SK-N-SH (cell line): ENCODE measurements at places on chromosomes 16 and 17. TPM values are rescaled to one million over a fixed set of nuclear protein-coding genes. Genes with fewer than 3 reads are reported as not detected.

Gene RPS2
- polyA plus RNA-seq = 4,622 and 6,384 TPM in 2 replicates

Gene QRICH2
- polyA plus RNA-seq = 6.2 and 7.6 TPM in 2 replicates

Gene FOXF1
- 0.02 TPM in 1 of 2 replicates, not detected in the other for polyA plus RNA-seq

DNA sequence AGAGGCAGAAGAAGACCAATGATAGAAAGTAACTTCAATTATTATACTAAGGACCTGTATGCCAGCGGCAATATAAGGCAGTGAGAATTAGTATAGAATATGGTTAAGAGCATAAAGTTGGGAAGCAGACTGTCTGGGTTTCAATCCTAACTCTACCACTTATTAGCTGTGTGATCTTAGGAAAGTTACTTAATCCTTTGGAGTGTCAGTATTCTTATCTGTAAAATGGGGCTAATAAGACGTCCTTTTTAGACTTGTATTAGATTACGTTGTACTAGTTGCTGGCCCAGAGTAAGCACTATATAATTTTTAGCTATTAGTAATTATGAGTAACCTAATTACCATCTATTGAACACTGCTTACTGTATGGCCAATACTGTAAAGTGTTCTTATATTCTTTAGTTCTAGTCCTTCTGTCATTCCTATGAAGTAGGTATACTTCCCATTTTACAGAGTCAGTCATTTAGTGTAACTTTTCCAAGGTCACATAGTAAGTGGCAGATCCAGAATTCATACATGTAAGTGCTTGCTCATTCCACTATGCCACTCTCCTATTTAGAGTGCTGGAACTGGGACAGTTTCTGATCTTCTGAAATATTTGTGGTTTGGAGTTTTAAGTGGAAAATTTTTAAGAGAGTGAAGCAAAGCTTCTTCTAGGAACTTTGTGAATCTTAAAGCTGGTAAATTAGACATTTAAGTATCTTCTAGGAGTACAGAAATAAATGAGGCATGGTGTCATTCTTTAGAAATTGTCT is 22.5 kb downstream of the HEATR9 start:
- H3K4me1 ChIP-seq = no peaks in the 10 kb centered on the region
- peak overlapping the region; percentile 13; the same call in 1 of the 2 replicates for H3K27ac ChIP-seq
- no peak overlapping the region for H3K4me3 ChIP-seq
- DNase-seq = no peak
- peaks cover 54% of the 10 kb centered on the region for H3K36me3 ChIP-seq

- no peak overlapping the region for H3K27ac ChIP-seq
- no peak for DNase-seq
- H3K36me3 ChIP-seq = no peaks in the 10 kb centered on the region
- H3K27me3 ChIP-seq = no peaks in the 10 kb centered on the region
- no peaks in the 10 kb centered on the region; the same call in 1 of the 2 replicates for H3K4me1 ChIP-seq
- no peak overlapping the region for H3K4me3 ChIP-seq
Measured at GRCh38 chr17:17559164-17559563, 32.3 kb downstream of the PEMT start.

Gene CDR2L
- polyA plus RNA-seq = 18.6 and 21.2 TPM in 2 replicates

GRCh38 chr17:41343029-41343428 is 7.6 kb downstream of the KRT33A start:
- no peak for DNase-seq
- no peaks in the 10 kb centered on the region for H3K4me1 ChIP-seq
- H3K27ac ChIP-seq = no peak overlapping the region
- no peak overlapping the region for H3K4me3 ChIP-seq
- H3K36me3 ChIP-seq = no peaks in the 10 kb centered on the region
